Activated CD4-positive, alpha-beta T cell treated with anti-CD3 and anti-CD28 coated beads, Interleukin-2, amount 50 U/mL, for 4 hours (primary cell): ENCODE measurements at places on chromosomes 11 and 22.

GRCh38 chr11:29159552-29160465, 857.0 kb downstream of the KCNA4 start:
- DNase-seq, result no peak

DNA sequence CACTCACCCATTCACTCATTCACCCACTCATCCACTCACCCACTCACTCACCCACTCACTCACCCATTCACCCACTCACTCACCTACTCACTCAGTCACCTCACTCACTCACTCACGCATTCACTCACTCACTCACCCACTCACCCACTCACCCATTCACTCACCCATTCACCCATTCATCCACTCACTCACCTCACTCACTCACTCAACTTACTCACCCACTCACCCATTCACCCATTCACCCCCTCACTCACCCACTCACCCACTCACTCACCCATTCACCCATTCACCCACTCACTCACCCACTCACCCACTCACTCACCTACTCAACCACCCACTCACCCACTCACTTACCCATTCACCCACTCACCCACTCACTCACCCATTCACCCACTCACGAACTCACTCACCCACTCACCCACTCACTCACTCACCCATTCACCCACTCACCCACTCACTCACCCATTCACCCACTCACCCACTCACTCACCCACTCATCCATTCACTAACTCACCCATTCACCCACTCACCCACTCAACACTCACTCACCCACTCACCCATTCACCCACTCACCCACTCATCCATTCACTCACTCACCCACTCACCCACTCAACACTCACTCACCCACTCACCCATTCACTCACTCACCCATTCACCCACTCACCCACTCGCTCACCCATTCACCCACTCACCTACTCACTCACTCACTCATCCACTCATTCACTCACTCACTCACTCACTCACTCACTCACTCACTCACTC, 13.7 kb downstream of the MUC5AC start:
- DNase-seq, result no peak

- DNase-seq, result no peak
Observed at GRCh38 chr11:111018566-111018965, 227.0 kb upstream of the POU2AF2 start.

DNA sequence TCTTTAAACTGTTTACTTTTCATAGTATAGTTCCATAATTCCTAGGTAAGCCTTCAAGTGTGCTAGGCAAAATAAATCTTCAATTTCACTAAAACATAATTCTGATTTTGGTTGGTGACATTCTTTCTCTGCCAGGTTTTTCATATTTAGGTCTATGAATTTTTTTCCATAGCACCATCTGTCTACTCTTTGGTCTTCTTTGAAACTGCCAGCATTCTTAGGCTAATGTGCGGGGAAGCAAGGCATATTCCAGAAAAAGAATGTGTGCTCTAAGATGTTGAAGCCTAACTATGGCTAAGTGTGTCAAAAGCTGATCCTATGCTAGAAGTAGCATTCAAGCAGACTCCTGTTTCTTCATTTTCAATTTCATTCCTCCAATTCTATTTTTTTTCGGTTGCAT, 213.9 kb upstream of the C11orf87 start:
- no peak for DNase-seq

- no peak for DNase-seq
Observed at GRCh38 chr11:68315171-68315920, 3.0 kb downstream of the LRP5 start.

DNA sequence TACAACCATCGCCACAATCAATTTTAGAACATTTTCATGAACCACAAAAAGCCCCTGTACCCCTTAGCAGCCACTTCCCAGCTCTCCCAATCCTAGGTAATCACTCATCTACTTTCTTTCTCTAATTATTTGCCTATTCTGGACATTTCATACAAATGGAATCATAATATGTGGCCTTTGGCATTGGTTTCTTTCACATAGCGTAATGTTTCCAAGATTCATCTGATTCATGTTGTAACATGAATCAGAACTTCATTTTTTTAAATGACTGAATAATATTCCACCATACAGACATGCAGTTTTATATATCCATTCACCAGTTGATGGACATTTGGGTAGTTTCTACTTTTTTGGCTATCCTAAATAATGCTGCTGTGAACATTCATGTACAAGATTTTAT, 56.2 kb upstream of the RCN1 start:
- DNase-seq, result no peak

- no peak for DNase-seq
Observed at GRCh38 chr11:97502201-97502600, 1112.4 kb downstream of the JRKL start.

- no peak for DNase-seq
Observed at GRCh38 chr11:1437500-1437899, 47.8 kb downstream of the BRSK2 start.

GRCh38 chr11:70887542-70887827, 364.9 kb downstream of the SHANK2 start:
- no peak for DNase-seq

DNA sequence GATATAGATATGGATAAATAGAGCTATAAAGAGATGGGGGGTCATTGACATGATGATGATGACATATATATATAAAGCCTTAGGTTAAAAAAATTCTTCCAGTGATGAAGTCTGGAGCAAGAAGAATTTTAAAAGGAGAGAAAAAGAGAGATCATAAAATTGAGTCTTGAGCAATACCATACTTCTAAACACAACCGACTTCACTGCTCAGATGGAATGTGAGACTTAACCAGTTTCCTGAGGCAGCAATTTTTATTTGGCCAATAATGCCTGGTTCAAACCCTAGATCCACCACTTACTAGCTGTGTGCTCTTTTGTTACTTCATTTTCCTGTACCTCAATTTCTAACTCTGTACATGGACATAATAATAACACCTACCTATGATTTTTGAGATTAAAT, 229.5 kb downstream of the TTC28 start:
- no peak for DNase-seq

GRCh38 chr11:71933141-71933933, 4.5 kb downstream of the RNF121 start:
- DNase-seq, result no peak

- no peak for DNase-seq
Observed at GRCh38 chr22:42932857-42933484, 75.9 kb upstream of the ARFGAP3 start.

DNA sequence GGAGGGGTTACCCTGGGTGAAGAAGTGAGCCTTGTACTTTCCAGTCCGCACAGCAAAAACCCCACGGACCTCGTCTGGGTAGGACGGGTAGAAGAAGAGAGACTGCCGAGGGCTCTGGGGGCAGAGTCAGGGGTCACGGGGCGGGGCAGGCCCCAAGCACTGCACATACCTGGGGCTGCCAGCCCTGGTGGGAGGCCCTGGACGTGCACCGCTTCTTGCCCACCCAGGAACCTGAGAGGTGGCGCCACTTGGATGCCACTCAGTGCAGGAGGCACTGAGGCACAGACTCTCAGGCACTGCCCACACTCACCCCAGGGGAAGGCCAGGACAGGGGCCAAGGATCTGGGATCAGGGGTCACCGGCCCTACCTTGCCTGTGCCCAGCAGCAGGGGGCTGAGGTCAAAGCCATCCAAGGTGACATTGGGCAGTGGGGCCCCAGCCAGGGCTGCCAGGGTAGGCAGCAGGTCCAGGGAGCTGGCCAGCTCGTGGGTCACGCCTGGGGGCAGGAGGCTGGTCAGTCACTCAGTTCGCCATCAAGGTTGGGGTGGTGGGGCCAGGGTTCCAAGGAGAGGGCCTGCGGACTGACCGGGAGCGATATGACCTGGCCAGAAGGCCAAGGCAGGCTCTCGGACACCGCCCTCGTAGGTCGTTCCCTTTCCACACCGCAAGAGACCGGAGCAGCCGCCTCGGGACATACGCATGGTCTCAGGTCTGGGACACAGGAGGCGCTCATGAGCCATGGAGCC, 2.2 kb downstream of the ARSA start:
- DNase-seq, result no peak

GRCh38 chr22:44160421-44160820, 20.3 kb upstream of the PARVG start:
- DNase-seq, result no peak

GRCh38 chr11:83306200-83307080, 20.3 kb upstream of the CCDC90B start:
- DNase-seq, result no peak

DNA sequence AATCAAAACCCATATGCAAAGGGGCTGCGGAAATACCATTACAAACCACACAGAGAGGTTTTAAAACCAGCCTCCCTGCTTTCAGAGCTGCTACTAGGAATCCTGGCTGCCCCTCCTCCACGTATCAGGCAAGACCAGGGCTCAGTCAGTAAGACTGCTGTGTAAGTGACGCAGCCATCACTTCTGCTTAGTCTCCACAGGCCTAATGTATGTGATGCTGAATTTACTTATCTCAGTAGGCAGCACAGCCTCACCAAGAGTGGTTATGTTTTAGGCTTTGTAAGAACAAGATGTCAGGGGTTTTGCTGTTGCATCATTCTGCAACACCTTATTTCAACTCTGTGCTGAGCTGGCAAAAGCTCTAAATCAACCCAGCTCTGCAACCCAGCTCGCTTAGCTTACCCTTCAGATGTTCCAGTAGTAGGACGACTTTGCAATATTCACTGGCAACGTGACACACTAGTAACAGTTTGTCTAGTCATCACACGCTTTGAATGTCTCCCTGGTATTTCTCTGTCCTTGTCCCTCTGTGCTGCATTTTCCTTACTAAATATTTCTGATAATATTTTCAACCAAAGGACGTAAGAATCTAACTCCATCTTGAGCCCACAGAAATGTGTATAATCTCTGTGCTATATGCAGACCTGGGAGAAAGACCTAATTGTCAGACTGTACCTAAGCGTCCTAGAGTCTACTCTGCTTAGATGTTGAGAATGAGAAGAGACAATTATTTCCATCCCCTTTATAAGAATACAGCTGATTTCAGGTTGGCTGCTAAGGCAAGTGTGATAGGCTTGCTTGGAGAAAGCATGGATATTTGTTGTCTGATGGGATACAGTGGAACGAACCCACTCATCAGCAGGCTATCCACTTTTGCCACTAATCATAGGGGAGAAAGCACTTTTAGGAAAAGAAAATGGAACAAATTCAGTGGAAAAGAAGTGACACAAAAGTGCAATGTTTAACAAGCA, 72.2 kb downstream of the LARGE2 start:
- DNase-seq, result no peak

GRCh38 chr22:43539572-43540528, 128.0 kb downstream of the MPPED1 start:
- no peak for DNase-seq

- DNase-seq, result no peak
Observed at GRCh38 chr22:19037282-19038163, 84.7 kb downstream of the DGCR2 start.

GRCh38 chr11:134498326-134499139, 86.5 kb upstream of the B3GAT1 start:
- DNase-seq, result no peak

GRCh38 chr11:44866286-44866685, 84.4 kb downstream of the TP53I11 start:
- no peak for DNase-seq

DNA sequence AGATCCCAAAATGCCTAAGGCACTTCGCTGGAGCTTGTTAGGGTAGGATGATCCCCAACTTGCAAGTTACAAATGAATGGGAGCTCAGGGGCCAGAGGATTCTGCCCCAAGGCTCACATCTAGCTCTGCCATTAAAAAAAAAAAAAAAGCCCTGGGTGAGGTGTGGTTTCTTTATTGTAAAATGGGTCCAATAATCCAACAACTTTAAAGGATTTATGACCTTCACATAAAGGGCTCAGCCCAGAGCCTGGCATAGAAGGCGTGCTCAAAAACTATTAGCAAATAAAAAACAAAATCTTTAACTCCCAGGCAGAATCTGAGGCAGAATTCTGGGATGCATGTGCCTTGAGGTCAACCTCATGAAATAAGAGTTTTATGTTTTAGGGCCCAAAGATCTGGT, 42.5 kb downstream of the WT1 start:
- DNase-seq, result no peak

DNA sequence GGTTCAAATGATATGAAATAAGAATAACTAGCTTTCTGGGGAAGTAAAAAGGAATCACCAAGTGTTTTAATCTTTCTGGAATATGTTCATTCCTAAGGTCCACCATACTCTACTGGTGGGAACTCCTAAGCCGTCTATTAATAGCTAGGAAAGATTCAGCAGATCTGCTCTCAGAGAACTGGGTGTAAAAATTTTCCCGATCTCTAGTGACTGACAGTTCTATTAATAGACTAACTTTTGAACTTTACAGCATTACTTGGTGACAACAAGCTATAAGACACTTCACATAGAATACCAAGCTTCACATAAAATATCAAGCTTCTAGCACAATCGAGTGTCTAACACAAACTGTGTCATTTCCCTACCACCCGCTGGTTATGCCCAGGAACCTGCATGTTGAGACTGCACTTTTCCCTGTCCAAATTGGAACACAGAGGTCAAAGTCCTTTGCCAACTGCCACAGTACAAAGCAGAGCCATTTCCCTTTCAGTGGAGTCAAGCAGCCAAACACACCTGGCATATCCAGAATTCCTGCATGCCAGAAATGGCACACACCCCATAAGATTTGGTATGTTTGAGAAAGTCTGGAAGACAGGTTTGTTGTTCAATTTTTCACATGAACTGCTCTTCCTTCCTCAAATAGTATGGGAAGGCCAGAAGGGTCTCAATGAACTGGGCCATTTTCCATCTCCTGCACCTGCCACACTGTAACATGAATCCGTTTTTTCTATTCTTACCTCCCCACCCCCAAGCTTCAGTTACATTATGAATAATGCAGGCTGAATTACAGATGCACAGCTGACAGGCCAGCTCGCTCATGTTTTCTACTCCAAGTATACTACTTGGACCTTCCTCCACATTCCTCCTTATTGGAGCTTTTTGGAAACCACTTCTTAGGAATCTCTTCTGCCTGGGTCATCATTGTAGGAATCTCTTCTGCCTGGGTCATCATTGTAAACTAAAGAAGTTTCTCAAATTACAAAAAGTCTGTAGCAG, 3.7 kb downstream of the OSBP start:
- DNase-seq, result no peak
